ENCODE measurements at places on chromosomes 6 and 20.

- no peak for DNase-seq
These were observed 9.2 kb upstream of the DEFB110 start for GRCh38 chr6:50030777-50031562.

DNA sequence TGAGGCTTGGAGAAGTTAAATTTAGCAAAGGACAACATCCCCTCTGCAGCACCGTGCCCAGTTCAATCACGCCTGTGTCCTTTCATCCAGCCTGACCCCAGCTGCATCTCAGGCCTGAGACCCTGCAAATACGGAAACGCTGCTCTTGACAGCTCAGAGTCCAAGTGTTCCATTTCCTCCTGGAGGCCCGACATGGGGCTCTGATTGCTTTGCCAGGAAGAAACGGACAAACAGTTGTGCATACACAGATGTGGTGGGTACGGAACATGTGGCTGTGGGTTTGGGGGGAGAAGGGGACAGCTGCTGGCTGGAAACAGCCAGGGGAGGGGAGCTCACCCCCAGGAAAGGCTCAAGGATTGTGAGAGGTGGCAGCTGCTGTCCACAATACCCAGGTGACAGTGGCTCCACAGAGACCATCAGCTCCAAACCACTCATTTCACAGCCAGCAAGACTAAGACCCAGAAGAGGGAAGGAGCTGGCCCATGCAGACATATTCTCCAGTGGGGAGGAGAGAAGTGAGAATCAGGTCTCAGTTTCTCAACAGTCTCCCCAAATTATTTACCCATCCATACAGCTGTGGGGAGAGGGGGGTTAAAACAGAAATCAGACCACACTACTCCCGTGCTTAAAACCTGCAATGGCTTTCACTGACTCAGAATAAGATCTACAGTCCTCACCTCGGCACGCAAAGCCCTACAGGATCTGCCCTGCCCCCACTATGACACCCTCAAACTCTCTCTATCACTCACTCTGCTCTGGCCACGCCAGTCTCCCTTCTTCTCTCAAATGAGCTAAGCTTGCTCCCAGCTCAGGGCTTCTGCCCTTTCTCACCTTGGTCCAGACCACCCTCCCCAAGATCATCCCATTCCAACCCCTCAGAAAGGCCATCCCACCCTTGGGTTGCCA lies 89.1 kb downstream of the PREX1 start:
- DNase-seq, result no peak

DNA sequence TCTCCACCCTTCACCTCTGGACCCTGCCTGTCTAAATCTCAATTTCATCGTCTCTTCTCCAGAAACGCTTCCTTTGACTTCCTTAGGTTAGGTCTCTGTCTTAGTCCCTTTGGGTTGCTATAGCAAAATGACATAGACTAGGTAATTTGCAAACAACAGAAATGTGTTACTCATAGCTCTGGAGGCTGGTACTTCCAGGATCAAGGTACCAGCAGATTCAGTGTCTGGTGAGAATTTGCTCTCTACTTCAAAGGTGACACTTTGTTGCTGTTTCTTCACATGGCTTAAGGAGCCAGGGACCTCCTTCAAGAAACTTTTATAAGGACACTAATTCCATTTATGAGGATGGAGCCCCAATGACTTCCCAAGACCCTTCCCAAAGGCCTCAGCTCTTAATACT lies 145.1 kb upstream of the IMPG1 start:
- no peak for DNase-seq

DNA sequence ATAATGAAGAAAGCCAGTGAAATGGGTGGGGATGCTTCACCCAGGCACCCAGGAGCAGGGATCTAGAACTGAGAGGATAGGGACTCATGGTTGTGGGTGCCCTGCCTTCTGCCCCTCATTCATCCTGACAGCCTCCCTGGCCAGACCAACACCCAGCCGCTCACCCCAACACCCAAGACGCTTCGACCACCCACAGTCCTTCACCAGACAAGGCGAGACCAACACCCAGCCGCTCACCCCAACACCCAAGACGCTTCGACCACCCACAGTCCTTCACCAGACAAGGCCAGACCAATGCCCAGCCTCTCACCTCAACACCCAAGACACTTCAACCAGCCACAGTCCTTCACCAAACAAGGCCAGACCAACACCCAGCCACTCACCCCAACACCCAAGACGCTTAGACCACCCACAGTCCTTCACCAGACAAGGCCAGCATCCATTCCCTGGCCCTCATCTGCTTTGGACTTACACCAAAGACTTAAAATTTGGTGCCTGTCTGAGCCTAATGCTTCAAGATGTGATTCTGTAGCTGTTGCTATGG lies 131.5 kb downstream of the ANKRD60 start:
- DNase-seq, result no peak

DNA sequence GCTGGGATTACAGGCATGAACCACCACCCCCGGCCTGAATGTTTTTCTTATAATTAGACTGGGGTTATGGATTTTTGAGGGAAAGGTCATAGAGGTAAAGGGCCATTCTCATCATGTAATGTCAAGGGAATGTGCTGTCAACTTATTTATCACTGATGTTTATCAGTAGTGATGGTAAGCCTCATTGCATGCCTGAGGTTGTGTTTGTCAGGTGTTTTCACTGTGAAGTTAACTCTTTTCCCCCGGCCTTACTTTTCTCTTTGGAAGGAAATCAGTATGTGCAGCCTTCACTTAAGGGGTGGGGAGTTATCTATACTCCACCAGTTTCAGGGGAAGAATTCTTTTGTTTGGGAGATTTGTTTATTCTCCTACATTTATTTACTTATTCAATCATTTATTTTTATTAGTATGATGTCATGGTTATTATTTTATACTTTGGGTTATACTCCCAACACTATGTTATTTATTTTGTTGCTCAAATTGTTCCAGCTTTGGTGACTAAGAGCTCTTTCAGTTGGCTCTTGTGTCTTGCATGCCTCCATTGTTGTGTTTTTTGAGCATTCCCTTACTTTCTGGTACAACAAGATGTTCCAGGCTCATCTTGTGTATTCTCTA lies 2.8 kb upstream of the SLC17A5 start:
- no peak for DNase-seq

- DNase-seq, result peak; percentile 52
These were observed 110.9 kb downstream of the HFE start for GRCh38 chr6:26197933-26198721.

GRCh38 chr6:6870921-6871320 lies 236.8 kb upstream of the RREB1 start:
- DNase-seq, result no peak

DNA sequence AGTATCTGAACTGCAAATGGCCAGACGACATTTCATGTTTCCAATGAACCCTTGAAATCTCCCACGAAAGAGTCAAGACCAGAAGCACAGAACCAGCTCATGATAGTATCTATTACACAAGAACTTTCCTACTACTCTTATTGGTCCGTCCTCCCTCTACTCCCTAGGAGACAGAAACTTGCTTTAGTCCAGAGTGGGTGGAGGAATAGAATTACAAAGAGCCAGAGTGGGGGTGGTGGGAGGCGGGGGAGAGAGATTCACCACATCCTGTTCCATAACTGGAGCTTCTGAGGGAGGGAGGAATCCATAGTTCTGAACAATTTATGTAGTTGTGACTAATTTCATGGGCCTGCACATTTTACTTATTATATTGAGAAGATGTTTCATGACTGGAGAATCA lies 18.5 kb upstream of the WFDC10A start:
- no peak for DNase-seq

GRCh38 chr6:83250235-83250634 lies 57.1 kb downstream of the RWDD2A start:
- no peak for DNase-seq

DNA sequence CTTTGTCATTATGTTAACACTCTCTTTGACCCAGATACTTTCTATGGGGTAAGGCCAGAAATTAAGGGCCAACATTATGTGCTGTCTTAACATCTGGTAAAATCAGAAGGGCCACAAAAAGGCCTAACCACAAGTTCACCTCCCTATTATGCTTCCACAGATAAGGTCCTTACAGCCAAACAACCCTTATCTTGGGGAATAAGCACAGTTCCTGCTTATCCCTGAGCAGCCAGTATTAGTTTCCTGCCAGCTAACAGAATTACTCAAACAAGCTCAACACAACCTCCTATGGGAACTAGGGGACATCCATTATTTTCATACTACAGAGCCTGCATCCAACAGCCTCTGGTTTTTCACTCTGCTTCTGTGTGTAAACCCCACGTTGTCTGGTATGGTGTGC lies 724.8 kb downstream of the HACE1 start:
- DNase-seq, result no peak

DNA sequence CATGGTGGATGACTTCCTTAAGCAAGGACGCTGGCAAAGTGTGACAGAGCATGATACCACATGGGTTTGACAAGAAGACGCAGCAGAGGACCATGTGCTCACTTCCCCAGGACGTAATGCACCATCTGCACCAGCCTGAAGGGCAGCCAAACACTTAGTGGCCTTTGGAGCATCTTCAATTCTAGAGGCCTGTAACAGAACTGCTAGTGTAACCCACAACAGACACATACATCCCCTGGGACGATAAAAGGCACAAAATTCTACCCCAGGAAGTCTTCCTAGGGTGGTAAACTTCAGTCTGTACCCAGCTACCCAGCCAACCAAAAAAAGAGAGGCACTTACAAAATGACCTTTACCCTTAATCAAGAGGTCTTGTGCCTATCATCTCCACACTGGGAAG lies 9.2 kb upstream of the CPNE1 start:
- no peak for DNase-seq

DNA sequence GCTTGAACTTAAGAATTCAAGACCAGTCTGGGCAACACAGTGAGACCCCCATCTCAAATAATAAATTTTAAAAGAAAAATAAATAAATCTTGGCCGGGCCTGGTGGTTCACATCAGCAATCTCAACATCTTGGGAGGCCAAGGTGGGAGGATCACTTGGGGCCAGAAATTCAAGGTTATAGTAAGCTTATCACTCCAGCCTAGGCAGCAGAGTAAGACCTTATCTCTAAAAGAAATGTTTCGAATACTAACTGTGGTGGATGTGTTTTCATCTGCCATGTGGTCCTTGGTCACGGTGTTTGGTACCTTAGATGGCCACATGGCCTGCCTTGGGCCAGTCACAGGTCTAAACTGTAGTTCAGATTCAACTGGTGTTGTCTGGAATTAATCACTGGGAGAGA lies 5.8 kb downstream of the UBE2C start:
- no peak for DNase-seq

DNA sequence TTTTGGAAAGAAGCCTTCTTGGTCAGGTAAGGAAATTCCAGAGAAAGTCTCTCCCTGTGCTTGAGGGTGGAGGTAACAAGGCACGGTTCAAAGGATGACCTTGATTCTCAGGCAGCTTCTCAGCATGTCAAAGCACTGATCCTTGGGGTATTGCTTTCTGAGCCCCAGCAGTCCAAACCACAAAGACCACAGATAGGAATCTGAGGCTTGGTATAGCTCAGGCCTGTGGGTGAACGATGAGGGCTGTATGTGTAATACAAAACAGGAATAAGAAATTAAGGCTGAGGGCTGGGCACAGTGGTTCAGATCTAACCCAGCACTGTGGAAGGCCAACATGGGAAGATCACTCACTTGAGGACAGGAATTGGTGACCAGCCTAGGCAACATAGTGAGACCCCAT lies 70.2 kb upstream of the SLC22A1 start:
- DNase-seq, result no peak

GRCh38 chr20:37803438-37804307 lies 99.3 kb upstream of the VSTM2L start:
- no peak for DNase-seq

- no peak for DNase-seq
These were observed 363.6 kb upstream of the CNR1 start for GRCh38 chr6:88529726-88530125.
